ENCODE measurements at places on chromosomes 6 and 20.
A peak's percentile ranks its signal among the peaks of the same experiment; 100 is the strongest.

DNA sequence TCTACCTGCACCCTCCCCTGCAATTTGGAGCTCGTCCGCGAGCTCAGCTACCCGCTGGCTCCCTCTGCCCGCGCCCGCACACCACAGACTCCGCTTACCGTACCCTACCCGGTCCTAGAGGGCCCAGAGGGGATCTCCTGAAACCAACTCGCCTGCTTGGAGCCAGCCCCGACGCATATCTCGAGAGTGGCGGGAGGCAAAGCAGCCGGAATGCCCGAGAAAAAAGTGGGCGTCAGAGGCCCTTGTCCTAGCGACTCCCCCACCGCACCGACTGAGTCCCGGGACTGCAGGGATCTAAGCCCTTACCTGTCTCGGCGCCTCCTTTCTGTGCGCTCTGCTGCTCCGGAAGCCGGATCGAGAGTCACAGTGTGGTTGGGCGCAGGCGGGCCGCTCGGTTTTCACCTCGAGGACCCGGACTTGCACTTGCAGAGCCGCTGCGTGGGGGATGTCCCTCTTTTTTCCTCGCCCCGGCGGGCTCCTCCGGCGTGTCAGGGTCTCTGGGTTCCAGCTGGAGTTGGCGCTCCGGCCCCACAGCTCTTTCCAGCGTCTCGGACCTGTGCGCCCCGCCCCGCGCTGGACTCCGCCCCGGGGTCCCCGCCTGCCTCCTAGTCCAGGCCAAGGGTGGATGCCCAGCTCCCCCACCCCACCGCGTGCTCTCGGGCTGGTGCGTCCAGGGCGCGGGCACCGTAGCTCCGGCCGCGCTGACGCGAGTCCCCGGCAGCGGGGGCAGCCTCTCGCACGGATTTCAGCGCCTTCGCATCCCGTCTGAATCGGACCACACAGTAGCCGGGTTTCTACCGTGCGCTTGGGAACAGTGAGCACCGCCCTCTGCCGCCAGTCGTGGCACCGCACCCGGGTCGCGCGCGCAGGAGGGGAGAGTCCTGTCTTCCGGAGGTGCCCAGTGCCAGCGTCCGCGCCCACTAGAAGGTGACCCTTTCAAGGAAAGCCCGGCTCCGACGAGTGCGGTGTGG is at the start of gene PROKR2:
Gene PROKR2, minus strand, starts transcription at position 767 of the 971 bp plus-strand sequence. CDS start 2,585 bp downstream, outside the sequence.
- no peak for DNase-seq

DNA sequence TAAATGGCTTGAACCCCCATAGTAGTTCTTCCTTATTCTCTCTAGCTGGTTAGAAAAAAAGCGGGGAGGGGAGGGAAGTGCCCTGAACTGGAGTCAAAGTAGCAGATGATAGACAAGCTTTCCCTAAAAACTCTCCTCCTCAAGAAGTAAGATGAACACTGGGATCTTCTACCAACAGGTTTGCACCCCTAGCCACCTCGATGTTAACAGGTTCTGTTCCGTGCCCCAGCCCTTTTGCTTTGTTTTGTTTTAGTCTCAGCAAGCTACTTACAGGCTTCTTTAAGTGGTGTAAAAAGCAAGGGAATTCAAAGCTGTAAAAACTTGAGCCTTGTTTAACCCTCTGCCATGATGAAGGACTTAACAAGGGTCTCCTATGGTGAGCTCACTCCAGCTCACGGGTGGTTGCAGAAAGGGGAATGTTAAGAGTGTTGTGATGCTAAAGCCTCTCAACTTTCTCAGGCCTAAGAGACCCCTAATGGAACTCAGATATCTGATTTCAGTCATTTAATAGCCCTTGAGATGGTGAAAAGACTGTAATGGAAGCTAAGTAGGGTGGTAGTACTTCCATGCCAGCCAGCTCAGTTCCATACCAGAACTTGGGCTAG is 106.0 kb downstream of the FOXO3 start:
- DNase-seq = no peak

GRCh38 chr20:44736170-44737021 is 9.3 kb upstream of the KCNK15 start:
- peak; percentile 64 for DNase-seq

DNA sequence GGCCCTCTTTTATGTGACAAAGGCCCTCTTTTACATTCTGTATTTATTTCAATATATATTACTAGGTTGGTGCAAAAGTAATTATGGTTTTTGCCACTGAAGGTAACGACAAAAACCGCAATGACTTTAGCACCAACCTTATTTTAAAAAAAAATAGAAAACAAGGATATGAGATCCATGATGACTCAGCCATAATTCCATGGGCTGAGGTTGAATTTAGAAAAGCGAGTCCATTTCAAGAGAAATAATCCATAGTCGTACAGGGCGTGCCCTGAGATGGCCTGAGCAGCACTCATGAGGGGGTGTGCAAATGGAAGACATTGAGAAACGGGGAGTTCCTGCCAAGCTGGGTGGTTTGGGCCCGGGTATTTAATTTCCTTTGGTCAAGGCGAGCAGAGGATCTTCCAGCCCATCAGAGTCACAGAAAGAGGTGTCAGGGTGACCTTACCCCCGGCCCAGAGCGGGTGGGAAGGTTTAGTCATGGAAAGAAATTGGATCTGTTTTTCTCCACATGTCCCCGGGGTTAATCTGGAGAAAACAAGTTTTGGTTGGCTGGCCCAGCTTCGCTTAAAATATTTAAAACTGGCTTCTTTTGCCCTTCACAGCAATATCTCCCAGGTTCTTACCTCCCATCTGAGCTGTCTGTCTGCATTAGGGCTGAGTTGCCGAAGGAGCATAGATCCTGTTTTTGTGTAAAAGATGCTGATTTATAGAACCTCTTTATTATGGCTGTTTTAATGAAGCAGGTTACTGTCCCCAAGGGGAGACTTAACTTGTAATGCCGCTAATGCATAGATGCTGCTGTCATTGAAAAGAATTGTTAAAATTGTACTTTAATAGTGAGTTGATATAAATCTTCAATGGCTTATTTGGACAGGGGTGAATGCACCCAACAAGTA is 255.6 kb downstream of the PREX1 start:
- no peak for DNase-seq

GRCh38 chr20:41006936-41007474 is 21.6 kb upstream of the TOP1 start:
- DNase-seq = no peak

- no peak for DNase-seq
Observed at GRCh38 chr6:8543714-8544113, 108.4 kb upstream of the SLC35B3 start.

- DNase-seq = no peak
Observed at GRCh38 chr6:164469276-164469949, 840.0 kb downstream of the C6orf118 start.

DNA sequence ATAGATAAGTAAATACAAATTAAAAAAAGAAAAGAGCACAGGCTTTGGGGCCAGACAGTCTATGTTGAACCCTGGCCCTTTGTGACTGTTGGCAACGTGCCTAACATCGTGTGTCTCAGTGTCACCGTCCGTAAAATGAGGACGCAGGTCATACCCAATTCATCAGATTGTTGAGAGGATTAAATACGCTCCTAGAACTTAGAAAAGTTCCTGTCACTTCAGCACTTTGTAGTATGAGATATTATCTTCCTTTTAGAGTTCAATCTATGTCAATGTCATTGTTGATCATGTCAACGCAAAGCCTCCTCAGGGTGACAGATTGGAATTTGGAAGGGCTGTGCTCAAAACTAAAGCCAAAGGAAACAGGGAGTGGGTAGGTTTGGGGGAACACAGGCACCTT is 21.7 kb downstream of the SERPINB1 start:
- DNase-seq = no peak

- no peak for DNase-seq
Observed at GRCh38 chr6:54448617-54449016, 140.4 kb downstream of the TINAG start.

GRCh38 chr6:83057705-83058321 is 7.8 kb downstream of the UBE3D start:
- DNase-seq = no peak

GRCh38 chr6:133632206-133632605 is 256.7 kb upstream of the TCF21 start:
- no peak for DNase-seq

DNA sequence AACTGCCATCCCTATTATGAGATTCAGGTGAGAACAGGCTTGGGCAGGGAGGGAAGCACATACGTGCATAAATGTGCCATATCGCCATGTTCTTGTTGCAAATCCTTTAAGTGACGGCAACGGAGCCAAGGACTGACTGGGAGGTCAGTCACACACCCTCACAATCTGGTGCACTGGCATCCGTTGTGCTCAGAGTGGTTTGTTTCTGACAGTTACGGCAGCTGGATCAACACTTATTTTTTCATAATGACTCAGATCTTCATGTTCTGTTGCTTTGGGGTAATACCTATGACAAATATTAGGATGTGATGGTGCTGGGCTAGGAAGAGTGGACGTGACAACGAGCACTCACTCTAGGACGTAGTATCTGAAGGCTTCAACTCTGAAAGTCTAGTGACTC is 56.2 kb upstream of the PREP start:
- peak; percentile 49 for DNase-seq

DNA sequence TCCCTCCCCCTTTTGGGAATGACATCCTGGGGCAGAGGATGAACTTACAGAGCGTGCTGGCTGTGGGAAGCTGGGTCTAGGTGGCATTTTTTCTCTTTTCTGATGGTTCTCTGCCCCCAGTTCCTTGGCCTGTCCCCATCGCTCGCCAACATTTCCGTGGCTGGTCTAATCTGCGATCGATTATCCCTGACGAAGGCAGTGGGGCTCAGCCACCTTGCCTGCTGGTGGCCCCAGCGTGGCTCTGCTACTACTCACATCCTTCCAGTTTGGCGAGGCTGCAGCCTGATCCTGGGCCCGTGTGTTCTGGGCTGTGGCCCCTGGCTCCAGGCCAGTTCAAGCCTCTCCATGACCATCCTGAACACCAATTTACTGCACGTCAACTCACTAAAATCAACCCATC is 6.4 kb upstream of the HLA-DOA start:
- DNase-seq = no peak

DNA sequence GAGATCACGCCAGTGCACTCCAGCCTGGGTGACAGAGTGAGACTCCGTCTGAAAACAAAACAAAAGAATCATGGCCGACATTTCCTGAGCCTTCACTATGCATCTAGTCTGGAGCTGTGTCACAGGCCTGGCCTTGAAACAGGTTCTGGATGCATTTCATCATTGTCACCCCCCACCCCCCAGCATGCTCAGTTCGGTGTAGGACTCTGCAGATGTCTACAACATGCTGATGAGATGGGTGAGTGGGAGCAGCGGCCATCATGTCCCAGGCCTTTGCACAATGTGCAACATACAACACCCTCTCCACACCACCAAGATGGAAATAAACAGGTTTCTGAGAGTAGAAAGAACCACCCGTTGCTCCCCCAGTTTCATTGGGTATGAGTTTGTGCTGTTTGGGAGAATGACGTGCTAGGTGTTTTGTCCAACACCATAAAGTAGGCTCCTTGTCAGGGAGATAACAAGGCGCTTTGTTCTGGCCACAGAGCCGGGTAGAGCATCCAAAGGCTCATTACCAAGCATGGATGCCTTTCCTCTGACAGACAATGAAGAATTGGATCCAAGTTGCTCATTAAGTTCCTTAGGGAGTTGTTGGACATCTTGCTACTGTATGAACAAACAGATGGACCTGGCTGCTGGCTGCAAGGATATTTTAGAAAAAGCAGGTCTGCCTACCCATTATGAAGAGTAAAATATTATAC is 22.1 kb downstream of the SNHG17 start:
- DNase-seq = no peak

DNA sequence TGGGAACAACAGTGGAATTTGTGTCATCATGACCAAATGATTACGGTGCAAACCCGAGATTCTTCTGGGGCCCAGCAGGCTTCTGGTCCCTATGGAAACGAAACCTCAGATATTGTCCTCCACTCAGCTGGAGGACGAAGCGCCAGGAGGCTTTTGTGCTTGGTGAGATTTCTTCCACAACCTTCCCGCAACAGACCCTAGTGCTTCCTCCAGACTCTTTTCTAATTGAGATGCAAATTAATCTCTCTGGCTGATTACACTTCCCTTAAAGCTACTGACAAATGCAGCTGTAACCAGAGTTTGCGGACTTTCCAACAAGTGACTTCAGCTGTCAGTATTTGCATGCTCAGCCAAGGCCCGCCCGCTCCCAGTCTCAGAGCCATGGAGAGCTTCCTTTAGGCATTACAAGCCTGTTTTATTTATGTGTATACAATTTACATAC is 96.0 kb downstream of the INSM1 start:
- DNase-seq = no peak

DNA sequence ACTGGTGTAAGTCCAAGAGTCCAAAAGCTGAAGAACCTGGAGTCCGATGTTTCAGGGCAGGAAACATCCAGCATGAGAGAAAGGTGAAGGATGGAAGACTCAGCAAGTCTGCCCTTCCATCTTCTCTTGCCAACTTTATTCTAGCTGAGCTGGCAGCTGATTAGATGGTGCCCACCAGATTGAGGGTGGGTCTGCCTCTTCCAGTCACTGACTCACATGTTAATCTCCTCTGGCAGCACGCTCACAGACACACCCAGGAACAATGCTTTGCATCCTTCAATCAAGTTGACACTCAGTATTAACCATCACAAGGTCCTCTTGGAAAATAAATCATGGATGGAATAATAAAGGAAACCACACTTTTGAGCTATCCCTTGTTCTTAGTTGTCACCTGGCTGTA is 121.2 kb downstream of the MAP3K7 start:
- DNase-seq = no peak

- DNase-seq = no peak
Observed at GRCh38 chr6:139625081-139625939, 250.9 kb upstream of the CITED2 start.

- no peak for DNase-seq
Observed at GRCh38 chr6:135992739-135993138, 141.2 kb downstream of the PDE7B start.

- no peak for DNase-seq
Observed at GRCh38 chr6:11357285-11357684, 124.8 kb upstream of the NEDD9 start.

DNA sequence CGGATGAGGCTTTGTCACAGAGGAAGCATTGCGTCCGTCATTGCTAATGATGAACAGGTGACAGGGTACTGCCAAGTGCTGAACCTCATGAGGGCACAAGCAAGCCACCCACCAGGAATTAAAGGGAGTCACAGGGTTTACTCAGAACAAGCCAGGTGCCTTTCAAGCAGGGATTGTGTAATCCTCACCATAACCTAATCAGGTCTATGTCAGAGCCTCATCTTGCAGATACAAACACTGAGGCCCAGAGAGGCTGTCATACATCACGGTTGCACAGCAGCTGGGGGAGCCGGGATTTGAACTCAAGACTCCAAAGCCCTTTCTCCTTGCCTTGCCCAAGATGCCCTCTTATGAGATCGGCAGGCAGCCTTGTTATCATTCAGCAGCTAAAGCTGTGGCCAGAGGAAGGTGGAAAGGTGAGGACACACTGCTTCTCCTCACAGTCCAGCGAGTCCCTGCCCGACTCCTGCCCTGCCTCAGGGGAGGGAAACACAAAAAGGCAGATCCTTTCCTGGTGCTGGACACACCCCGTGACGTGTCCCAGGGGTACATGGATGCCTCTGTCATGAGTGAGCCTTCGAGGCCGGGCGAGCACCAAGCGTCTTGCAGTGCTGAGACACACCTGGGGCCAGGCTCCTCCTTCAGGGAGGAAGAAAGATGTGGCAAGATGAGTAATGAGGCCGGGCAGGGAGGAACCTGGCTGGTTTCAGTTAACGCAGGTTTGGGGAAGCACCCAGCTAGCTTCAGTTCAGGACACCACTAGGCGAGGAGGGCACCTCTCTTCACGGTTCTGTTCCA is 214.9 kb downstream of the LY86 start:
- DNase-seq = no peak

All from HS-5 (cell line).